ENCODE measurements at places on chromosomes 1 and 21.

GRCh38 chr21:35996217-35996616 lies 64.1 kb downstream of the SETD4 start:
- no peak for DNase-seq

DNA sequence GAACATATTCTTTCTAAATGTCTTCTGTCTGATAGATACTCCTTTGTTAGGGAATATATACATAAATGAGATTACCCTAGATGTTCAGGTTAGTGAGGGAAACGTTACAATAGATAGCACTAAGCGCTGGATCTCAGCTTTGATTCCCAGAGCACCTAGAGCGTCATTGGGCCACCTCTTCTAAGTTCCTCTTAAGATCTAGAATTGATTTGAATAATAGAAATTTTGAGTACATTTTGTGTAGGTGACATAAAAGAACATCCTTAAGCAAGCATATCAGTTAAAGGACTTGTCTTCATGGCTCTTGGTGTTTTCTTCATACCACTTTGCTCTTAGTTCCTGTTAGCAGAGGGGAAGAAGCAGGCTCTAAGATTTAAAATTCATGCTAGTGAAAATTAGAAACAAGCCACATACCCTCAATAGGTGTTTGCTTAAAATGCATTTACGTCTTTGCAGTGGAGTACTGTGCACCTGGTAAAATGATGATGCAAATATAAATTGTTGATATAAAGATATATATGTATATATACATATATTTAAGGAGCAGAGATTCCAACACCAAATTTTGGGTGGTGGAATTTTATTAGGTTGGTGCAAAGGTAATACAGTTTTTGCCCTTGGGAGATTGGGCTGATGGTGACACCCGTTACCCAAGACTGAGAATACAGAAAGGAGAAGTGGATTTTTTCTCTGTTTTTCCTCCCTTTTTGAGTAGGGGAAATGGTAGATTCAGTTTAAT lies 47.1 kb downstream of the DYRK1A start:
- no peak for DNase-seq

DNA sequence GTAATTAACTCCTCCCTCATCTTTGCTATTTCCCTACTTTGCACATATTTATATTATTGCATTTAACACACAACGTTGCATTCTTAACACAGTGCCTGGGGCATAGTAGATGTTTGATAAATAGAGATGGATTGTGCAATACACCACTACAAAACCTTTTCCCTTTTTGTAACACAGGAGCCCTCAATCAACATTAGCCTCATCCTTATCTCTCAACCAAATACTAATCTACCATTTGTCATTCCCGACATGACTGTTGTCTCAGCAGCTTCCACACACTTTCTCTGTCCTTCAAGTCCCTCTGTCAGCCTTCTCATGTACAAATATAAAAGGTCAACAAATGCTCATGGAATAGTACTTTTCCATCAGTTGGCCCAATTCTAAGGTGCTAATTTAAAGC lies 78.9 kb upstream of the KCNK2 start:
- DNase-seq: no peak

- no peak for DNase-seq
Measured at GRCh38 chr1:85278853-85279314, 2.5 kb upstream of the BCL10 start.

GRCh38 chr1:143665606-143666005 lies 306.2 kb downstream of the FAM72C start:
- no peak for DNase-seq

DNA sequence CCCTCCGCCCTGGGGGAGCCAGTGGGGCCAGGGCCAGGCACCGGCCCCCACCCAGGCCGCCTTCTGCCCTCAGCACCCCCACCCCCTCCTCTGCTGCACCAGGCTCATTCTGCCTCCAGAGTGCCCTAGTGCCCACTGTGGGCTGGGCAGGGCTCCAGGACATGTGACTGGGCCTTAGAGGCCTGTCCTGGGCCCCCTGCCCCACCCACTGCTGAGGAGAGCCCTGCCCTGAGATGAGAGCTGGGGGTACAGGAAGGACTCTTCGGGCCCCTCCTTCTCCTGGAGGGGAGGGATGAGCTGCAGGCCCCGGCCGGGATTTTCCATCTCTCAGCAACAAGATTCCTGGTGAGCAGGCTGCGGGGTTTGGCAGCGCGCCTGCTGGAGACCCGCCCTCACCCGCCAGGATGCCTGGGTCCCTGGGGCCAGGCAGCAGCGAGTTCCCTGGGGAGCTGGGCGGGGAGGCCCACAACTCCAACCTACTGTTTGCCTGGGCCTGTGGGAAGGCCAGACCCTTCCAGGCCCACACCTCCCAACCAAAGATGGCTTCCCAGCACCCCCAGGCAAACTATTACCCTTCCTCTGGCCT lies 14.0 kb downstream of the AHDC1 start:
- DNase-seq: no peak

DNA sequence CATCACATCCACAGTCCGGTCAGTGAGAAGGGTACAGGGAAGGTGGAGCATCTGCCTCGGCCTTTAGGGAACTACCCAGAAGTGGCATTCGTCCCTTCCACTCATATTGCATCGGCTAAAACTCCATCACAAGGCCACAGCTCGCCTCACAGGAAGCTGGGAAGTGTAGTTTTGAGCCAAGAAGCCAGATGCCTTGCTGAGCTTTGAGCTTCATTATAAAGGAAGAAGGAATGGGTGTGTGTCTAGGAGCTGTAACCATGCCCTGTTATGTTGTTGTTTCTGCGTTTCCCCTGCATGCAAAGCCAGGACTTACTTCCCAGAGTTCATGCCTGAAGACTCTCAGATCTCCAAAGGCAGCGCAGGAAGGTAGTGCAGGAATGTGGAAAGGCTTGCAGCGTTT lies 61.1 kb downstream of the OPTC start:
- DNase-seq: no peak

DNA sequence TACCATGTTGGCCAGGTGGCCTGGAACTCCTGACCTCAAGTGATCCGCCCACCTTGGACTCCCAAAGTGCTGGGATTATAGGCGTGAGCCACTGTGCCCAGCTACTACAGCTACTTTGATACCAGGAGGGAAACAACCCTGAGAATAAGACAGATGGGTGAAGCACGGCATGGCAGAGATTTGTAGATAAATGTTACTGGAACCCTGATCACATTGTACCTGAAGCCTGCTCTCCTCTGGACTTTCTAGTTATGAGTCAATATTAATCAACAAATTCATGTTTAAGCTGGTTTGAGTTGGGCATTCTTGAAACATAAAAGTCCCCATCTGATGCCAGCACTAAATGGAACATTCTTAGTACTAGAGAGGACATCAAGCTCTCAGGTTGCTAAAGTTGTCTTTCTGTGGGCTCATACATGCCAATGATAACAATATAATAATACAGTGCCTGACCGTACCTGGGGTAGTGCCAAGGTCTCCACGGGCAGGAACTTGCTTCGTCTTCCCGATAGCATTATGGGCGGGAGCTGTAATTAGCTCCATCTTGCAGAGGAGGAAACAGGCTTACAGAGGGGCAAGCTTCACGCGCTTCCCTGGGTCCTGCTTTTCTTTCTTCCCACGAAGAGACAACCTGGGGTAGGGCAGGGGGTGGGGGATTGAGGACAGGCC lies 30.7 kb upstream of the SLC19A1 start:
- DNase-seq: no peak

GRCh38 chr1:24167008-24167407 lies 20.1 kb downstream of the IFNLR1 start:
- DNase-seq: no peak

DNA sequence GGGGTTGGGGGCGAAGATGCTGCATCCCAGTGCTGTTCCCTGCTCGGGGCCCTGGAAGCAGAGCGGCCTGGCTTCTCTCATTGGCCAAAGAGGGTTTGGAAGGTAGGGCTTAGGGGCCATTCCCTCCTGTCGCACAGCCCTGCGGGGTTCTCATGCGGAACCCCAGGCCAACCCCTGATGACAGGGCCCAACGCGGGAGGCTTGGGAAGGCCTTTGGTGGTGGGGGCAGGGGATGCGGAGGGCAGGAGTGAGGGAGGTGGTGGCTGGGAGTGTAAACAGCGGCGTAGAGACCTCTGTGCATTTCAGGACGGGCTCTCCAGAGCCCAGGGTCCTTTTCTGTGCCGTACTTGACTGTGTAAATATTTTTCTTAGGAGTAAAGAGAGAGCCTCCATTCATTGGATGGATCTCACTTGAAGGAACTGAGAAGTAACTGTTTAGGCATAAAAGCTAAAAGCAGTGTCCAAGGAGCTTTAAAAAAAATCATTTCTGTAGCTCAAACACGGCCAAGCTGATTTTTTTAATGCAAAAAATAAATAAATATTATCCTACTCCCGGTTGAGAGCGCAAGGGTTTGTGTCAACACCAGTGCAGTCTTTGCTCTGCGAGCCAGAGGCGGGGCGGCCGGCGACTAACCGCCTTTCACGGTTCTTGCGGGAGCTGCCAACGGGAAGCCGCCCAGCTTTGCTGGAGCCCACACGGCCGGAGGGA lies 169.1 kb downstream of the PRDM16 start:
- no peak for DNase-seq

DNA sequence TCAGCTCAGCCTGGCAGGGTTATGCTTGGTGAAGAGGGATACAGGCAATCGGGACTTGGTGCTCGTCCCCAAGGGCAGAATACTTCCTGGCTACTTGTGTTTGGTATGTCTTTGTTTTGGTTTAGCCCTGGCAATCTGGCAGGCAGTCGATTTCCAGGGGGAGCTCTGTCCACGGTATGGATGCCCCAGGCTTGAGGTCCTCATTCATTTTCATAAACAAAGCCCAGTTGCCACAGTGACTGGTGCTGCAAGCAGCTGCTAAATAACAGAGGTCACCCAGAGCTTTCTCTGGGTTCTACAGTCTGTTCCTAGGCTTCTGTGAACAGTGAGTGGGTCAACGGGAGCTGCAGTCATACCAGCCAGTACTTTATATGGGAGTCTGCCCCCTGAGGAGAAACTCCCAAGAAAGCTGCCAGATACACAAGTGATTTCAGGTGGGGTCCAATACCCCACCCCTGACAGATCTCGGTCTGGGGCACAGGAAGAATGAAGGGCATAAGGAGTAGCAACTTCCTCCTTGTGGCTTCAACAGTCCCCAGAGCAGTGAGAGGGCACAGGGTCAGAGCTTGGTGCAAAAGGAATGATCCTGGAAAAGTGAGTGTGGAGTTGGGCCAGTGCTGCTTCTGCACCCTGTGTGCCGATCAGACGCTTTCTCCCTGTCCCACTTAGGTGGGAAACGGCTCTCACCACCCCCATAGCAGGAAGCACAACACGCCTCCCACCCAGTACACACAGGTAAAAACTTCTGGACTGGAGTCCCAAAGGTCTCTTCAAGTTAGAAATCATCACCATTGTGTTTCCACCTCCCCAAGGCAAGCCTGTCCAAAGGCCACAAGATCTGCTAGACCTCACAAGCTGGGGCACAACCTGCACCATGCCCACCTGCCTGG lies 55.5 kb downstream of the TGFBR3 start:
- no peak for DNase-seq

- no peak for DNase-seq
Measured at GRCh38 chr21:46096596-46097335, 1.1 kb upstream of the COL6A2 start.

DNA sequence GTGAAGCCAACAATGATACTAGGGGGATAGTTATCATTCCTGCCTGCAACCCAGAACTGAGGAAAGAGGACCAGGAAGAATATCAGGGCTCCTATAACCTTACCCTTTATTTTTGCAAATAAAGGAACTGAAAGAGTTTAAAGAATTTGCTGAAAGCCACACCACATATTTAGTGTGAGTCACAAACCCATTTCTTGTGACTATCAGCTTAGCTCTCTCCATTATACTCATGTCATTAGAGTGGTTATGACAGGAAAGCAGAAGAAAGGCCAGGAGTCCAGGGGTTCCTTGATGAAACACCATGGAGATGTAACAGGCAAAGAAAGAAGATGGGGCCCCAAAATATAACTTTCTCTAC lies 141.1 kb upstream of the SAMSN1 start:
- no peak for DNase-seq

All from KG1 (cell line).